ENCODE measurements at places on chromosomes 2 and 18.

- no peak for DNase-seq
Observed at GRCh38 chr18:45771587-45772480, 47.9 kb downstream of the SLC14A1 start.

DNA sequence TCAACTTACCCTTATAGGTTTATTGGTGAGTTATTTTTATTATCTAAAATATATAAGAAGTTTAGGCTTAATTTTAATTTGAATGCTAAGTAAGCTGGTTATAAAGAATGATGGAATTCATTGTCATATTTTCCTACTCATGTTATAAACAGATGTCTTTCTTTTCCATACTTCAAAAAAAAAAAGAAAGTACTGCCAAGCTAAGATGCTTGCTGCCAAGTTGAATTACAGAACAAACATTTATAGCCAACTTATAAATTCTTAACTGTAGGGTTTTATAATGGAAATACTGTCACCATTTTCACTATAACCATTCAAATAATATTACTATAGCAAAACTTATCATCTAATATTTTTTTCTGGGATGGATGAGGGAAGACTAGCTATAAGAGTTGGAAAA is 676.0 kb downstream of the NRXN1 start:
- no peak for DNase-seq

DNA sequence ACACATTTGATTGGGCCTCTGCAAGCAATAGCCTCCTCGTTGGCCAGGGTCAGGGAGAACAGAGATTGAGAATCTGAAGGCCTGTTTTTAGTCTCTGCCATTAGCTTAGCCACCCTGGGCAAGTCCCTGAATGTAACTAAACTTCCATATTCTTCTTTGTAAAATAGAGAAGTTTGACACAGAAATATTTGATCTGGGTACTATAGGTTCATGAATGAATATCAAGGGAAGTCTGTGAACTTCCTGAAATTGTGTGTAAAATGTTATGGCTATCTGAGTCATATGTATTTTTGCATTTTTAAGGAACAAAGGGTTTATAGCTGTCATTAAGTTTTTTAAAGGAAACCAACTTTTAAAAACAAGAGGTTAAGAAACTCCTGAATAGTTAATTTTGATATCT is 23.2 kb downstream of the RND3 start:
- DNase-seq = no peak

DNA sequence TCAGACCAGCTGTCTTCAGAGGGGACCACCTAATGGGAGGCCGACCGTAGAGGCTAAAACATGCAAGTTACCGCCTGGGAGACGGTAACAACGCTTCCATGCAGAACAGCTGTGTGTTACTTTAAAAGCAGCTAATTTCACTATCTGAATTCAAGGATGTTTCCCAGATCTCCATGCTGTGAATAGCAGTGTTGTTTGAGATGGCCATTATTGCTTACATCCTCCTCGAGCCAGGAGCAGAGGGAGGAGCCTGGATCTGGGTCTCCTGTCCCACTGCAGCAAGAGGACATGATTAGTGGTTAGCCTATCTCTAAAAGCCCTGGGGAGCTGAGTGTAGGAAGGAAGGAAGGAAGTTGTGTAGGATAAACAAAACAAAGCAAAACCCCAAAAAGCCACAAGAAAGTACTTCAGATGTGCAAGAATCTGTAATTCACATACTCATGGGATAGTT is 50.9 kb downstream of the ACTR2 start:
- no peak for DNase-seq

DNA sequence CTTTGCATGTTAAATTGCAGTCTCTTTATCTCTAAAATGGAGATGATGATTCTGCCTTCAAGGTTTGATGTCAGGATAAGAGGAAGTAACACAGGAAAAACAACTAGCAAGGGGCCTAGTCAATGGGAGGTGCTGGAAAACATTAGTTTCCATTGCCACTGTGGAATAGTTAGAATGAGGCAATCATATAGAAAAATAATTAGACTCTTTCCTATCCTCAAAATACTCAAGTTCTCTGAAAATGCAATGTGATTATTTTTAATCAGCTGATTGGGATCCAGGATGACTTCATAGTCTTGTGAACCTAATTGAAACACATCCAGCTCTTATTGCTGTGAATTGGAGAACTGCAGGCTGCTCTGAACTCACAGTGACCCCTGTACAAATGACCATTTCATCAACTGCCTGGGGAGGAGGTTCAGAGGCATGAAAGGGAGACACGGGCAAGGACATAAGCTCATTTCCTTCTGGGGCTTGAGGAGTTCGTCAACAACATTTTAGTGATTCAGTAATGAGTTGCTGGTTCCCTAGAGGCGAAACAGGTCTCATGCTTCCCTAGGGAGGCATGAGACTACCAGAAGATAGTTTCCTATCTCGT is 422.5 kb downstream of the LPIN1 start:
- DNase-seq = no peak

DNA sequence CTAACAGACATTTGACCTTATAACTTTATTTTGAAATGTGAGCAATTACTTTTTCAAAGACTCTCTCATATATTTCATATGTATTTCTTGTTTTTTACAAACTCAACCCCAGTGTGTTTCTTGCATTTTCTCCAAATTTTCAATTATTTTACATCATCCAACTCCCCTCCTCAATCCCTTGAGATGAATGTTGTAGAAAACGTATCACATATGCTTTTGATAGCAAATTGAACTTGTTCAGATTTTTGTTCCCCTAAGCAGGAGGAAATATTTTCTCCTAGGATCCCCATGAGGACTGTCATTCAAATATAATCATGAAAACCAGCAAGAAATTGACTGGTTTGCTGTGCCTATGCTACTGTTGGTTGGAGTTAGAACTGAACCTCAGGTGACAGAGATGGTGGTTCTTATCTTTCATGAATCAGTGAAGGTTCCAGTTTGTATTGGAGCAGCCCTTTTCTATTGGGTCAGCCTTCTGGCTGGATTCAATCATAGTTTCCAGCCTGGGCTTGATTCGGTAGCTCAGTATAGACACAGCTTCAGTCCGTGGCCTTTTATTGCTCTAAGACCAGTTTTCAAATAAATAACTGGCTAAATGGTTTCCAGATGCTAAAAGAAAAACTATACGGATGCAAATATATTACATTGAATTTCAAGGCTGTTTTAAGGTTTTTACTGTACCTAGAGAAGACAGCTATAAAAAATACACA is 591.0 kb downstream of the EPHA4 start:
- DNase-seq = no peak

GRCh38 chr2:124753842-124754241 is 728.8 kb downstream of the CNTNAP5 start:
- DNase-seq = no peak

- no peak for DNase-seq
Observed at GRCh38 chr18:32437100-32437834, 33.4 kb downstream of the GAREM1 start.

GRCh38 chr2:114699423-114699944 is 257.0 kb downstream of the DPP10 start:
- no peak for DNase-seq

DNA sequence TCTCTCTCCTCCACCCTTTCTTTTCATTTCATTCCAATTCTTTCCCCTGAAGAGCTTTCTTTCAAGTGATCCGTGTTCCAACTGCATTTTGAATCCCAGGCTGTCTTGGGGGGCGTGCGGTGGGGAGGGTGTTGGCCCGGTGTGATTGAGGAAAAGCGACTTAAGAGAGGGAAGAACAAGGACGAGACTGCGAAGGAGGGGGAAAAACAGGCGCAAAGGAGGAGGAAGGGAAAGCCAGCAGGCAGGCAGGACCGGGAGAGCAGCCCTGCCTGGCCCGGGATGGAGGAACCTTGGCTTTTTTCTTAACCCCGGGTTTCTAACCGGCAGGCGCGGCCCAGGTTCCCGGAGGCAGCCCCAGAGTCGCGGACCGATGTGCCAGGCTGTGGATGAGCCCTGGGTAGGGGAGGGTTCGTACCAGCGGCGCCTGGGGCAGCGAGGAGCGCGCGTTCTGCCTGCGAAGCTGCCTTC is 1.3 kb downstream of the ADCYAP1 start:
- DNase-seq = no peak

- no peak for DNase-seq
Observed at GRCh38 chr18:48680339-48681250, 141.8 kb downstream of the CTIF start.

GRCh38 chr18:36376361-36376760 is 78.8 kb downstream of the FHOD3 start:
- DNase-seq = no peak

DNA sequence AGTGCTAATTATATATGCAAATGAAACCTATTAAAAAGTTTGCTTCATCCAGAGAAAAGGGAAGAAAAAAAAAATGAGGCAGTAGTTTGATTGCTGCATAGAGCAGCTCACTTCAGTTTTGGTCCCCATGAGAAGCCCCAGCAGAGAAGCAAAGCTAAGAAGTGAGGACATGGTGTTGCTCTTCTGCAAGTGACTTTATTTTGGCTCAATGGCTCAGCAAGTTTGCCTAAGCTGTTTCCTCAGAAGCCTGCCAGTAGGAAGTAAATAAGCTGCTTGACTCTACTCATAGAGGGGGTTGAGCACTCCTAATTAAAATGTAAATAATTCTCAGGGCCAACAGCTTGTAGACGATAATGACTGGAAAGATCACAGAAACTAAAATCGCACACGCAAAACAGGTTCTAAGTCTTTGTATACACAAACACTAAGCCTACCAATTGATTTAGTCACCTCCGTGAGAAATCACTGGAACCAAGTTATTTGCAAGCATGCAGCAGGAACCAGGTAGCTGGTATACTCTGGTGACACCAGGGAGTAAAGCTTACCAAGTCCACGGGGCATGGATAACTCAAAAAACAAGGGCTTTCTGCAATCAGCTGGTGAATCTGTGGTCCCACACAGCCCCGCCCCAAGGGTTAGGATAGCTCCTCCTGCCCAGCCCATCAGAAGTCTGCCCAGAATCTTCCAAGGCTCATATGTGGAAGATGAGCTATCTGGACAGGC is 39.7 kb upstream of the NABP1 start:
- peak; percentile 40 for DNase-seq

DNA sequence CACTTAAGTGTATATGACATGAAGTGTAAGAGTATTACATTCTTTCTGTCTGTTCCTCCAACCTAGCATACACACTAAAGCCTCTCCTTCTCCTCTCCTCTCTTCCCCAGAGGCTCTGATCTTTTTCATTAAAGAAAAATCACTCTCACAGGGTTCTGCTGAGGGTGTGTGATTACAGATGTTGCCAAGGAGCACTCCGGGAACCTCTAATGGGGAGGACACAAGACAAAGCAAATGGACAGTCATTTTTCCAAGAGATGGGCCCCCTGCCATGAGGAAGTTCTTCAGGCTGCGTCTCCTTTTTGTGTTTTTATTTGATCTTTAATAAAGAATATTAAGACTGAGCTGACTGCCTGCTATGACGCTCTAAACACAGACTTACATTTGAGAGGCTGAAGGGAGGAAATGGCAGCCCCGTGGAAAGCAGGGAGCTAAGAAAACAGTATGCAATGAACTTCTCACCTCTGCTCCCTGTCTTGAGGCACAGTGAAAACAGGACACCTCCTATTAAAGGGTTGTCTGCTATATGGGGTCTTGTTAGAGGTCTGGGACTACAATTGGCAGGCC is 578.1 kb downstream of the PIK3C3 start:
- DNase-seq = no peak

GRCh38 chr18:47593744-47594472 is 336.6 kb downstream of the SMAD2 start:
- no peak for DNase-seq

DNA sequence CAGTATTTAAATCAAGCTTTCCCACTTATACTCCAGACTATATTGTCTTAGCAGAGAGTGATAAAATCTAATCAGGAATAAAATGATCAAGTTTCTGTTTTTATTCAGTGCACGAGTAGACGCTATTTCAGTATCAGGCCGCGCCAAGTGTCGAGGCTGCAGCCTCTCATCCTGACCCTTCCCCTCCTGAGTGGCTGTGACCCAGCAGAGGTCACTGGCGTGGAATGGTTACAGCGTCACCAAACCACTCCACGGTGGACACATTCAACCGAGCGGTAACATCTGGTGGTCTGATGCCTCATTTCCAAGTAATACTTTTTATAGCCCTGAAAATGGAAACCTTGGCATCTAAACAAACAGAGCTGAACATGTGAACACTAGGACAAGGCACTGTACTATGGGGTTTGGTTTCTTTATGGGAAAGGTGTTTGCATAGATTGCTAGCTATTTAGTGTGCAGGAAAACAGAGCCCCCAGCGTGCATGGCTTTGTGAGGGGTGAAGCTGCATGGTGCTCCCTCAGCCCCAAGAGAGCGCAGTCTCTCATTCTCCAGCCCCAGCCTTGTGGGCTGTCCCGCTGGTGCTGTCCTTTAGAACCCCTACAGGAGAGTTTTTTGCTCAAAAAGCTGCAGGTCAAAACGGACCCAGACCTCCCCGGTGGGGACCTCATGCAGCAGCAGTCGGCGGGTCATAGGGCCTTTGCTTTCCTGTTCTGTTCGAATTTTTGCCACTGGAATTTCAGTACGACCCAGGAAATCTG is 28.4 kb downstream of the FAM228A start:
- DNase-seq = no peak

DNA sequence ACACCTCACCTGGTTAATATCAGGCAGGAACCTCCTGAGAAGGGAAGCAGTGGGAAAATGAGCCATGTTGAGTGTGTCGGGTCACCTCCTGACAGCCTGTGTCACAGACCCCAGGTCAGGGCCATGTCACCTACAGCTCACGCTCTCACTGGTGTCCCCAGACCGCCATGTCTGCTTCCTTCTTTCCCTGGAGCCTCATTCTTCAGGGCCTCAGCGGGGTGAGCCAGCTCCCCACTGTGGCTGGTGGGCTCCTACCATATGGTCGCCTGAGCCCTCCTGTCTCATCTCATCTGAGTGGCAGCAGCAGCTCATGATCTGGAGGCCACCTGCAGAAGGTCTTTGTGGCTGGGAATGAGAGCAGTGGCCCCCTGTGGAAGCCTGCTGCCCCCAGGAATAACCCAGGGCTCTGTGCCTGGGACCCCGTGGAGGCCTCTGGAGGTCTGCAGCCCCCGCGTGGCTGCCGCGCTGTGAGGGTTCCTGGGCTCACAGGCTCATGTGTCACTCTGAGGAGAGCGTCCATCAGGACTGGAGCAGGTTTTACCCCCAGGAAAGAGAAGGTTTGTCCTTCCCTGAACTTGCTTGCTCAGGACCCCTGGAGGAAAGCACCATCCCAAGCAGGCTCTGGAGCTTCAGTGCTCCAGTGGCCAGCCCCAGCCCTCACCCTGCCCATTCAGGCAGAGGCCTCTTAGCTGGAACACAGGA is 56.4 kb downstream of the FAM168B start:
- DNase-seq = no peak

GRCh38 chr2:15788830-15789229 is 151.5 kb upstream of the MYCN start:
- DNase-seq = no peak

DNA sequence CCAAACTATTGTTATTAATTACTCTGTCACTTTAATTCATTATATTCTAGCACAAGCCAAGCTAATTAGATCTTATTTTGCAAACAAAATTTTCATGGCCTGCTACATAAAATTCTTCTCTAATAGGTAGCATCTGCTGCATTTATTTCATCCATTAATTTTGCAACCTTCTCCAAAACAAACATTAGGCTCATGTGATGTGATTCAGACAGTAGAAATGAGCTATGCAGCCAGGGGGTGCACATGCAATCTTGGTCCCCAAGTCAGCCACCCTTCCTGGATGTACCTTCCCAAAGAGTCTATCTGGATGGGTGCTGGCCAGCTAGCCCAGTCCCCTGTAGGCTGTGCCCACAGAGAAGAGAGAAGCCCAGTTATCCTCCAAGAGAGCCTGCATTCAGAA is 242.1 kb upstream of the OSR1 start:
- DNase-seq = no peak

Data from activated naive CD4-positive, alpha-beta T cell treated with anti-CD3 and anti-CD28 coated beads for 36 hours (primary cell).